SW480 (cell line): ENCODE measurements at places on chromosomes 5 and 9.

- DNase-seq = no peak
Observed at GRCh38 chr5:53127107-53127506, 17.6 kb upstream of the MOCS2 start.

- no peak for DNase-seq
Observed at GRCh38 chr9:130699047-130699446, 5.5 kb downstream of the EXOSC2 start.

- no peak for DNase-seq
Observed at GRCh38 chr9:34119713-34120112, 6.8 kb downstream of the DCAF12 start.

- DNase-seq = no peak
Observed at GRCh38 chr9:115106642-115107041, 11.3 kb downstream of the TNC start.

DNA sequence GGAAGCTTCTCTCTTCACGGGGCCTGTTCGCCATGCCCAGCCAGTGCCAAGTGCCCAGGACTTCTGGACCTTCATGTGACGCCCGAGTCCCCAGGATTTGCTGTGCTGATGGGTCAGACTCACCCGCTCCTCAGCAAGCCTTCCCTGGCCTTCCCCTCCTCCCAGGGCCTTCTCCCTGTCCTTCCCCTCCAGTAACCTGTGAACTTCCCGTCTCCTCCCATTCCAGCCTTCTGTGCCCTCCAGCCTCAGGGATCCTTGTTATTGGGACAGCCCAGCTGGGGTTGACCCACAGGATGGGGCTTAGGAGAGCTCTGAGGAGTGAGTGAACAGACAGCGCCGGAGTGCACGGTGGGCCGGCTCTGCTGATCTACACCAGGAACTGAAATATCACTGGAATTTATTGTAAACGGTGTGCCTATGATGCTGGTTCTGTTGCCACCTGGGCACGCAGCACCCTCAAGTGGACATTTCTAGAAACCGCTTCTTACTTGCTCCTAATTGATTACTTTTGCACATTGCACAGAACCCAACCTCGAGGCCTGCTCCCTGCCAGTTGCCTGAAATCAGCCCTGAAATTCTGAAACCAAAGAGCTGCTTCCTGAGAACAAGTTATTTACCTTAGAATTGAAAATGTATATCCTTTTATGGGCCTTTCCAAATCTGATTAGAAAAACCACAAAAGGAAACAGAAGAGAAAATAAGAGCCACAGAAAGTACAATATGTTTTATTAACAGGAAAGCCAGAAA is 1.5 kb downstream of the SPAAR start:
- peak; percentile 76 for DNase-seq

DNA sequence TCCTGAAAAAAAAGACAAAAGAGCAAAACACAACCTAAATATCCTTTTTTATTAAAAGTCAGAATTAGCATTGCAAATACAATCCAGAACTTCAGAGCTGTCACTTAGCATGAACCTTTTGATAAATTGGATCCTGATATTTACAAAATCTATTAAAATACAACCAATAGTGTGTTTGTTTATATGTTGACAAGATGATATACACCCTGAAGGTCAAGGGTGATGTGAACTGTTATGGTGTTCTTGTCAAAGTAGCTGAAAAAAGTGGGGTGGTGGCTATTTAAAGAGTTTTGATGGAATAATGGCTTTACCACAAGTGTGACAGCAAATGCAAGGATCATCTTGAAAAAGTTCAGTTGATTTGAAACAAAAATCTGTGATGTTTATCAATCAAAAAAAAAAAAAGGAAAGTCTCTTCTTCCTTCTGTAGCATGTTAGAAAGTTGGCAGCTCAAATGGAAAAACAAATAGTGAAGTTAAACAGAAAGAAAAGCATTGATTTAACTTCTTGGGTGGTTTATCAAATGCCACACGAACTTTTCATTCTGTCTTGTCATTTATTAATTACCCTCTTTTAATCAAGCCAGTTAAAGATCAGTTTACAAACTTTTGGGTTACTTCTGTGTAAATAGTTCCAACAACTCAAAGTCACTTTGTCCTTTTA is 44.5 kb downstream of the PRDM6 start:
- DNase-seq = no peak
